ENCODE measurements at places on chromosomes 6 and 20.

DNA sequence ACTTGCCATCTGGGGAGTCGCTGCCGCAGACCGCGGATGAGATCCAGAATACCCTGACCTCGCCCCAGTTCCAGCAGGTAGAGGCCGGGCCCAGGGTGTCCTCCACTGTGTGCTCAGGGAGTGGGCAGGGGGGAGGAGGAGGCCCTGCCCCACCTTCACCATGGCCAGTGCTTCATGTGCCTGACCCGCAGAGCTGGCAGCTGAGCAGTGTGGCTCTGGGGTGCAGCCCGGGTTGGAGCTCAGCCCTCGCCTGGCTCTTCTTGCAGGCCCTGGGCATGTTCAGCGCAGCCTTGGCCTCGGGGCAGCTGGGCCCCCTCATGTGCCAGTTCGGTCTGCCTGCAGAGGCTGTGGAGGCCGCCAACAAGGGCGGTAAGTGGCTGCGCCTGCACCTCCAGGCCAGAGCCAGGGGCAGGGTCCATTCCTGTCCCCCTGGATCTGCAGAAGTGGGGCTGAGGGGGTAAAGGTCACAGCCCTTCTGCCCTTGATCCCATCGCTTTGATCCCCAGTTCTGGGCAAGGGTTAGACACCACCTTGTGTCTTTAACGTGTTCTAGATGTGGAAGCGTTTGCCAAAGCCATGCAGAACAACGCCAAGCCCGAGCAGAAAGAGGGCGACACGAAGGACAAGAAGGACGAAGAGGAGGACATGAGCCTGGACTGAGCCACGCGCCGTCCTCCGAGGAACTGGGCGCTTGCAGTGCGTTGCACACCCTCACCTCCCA lies 5.5 kb downstream of the ADRM1 start:
- no peak for DNase-seq

DNA sequence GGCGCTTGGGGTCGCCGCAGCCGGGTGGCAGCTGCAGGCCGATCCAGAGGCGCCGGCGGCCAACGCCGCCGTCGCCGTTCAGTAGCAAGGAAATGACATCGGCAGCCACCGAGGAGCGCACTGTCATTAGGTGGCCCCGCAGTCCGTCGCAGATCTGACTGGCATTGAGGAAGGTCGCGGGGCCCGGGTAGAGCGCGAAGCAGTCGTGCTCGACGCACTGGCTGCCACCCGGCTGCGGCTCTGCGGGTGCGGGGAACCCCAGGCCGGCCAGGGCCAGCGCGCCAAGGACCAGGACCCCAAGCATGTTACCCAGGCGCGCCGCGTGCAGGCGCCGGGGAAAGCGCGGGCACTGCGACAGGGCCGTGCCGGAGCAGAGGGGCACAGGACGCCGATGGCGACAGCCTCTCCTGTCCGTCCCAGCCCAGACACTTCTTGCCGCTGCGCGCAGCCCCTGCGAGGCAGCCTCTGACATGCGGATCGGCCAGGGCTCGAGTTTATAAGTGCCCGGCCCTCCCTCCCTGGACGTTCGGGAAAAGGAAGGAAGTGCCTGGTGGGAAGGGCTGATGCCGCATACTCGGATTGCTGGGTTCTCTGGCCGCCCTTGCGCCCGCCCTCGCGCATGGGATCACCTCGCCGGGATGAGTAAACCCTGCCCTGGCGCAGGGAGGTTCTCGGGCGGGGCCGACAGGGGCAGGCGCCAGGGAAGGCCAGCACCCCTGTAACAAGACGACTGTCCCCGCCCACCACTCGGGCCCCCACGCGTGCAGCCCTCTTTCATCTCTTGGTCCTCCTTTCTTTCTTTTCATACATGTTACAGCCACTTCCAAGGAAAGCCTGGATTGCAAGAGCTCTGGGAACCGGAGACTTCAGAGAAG lies at the start of gene THBD:
Gene THBD (minus strand): TSS at position 472 of the 875 bp plus-strand sequence. CDS start 168 bp downstream, at position 304.
- DNase-seq: no peak

DNA sequence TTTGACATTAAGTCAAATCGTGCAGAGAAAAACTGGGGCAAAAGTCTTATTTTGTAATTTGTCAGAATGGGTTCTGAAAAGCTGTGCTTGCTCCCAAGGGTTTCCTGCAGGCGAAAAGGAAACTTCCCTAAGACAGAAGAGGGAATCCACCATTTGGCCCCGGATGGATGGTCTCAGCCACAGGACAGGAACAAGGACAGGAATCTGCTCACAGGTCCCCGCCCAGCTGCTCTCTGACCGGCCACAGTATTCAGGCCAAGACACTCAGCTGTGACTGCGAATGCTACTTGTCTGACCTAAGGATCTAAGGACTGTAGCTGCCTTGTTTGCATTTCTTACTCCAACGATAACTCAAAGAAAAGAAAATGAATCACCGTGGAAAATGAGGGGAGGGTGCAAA lies 197.0 kb downstream of the BMP7 start:
- no peak for DNase-seq

GRCh38 chr20:44079291-44079690 lies 107.7 kb downstream of the JPH2 start:
- DNase-seq: no peak

- DNase-seq: no peak
These were observed 126.4 kb upstream of the VGLL2 start for GRCh38 chr6:117138920-117139319.

- no peak for DNase-seq
These were observed 71.9 kb downstream of the NCOA3 start for GRCh38 chr20:47573559-47573958.

All from CD4-positive, alpha-beta memory T cell (primary cell).